ENCODE measurements at places on chromosomes 6 and 20.

DNA sequence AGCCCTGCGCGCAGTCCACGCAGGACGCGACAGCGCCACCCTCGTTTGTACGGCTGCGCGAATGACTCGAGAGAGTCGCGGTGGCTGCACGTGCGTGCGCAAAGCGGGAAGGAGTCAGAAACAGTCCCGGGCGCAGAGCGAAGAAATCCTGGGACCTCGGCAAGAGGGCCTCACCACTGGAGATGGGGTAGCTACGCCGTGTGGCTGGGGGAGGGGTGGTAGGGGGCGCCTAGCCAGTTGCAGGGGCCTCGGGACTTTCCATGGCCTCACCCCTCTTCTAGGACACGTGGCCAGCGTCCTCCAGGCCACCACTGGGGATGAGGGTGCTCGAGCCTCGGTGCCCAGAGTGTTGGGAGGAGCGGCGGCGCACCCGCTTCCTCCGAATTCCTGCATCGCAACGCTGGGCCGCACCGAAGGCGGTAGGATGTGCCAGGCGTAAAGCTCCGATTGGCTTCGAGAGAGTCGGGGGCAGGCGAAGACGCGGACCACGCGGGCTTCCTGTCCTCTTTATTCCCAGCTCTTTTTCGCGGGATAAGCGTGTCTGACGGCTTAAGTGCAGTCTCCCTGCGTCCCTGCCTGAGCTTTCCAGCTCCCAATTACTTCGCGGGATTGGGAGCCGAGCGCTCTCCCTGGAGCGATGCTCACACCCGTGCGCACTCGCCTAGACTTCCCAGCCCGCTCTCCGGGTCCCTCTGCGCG is 38.7 kb downstream of the NCR2 start:
- DNase-seq = no peak

GRCh38 chr6:101422811-101423210 is 29.3 kb downstream of the GRIK2 start:
- no peak for DNase-seq

GRCh38 chr6:29886701-29887100 is 55.6 kb upstream of the HLA-A start:
- no peak for DNase-seq

DNA sequence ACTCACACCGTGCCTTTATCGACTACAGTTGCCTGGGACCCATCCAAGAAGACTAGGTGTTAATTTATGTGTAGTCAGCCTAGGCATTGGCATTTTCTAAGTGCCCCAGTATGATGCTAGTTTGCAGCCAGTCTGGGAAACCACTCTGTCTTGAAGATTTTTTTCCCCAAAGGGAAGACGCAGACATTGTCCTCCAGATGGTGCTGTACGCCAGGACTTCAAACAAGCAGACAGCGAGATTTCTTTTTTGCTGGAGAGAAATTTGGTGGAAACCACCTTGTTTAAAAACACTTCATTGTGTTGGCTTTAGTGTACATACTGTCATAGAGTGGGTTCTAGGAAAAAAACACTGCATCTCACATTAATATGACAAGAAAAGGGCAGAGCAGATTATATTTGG is 30.0 kb downstream of the ALDH5A1 start:
- peak; percentile 38 for DNase-seq

- DNase-seq = no peak
Measured at GRCh38 chr6:224350-224749, 67.9 kb upstream of the DUSP22 start.

DNA sequence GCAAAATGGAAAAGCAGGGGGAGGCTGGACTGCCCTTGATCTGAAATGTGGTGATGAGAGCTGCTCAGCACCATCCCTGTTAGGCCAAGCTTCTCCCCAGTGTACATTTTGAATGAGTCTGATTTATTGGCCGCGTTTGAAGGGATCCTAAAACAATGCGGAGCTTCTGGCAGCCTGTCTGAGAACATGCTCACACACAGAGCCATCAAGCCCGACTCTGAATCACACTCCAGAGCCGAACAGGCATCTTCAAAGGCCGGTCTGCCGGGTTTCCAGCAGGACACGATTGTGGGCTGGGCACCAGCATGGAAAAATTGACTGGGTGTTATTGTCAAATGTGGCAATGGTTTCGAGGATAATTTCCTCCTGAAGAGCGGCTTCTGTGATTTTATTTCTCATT is 235.9 kb downstream of the TFAP2C start:
- DNase-seq = no peak

DNA sequence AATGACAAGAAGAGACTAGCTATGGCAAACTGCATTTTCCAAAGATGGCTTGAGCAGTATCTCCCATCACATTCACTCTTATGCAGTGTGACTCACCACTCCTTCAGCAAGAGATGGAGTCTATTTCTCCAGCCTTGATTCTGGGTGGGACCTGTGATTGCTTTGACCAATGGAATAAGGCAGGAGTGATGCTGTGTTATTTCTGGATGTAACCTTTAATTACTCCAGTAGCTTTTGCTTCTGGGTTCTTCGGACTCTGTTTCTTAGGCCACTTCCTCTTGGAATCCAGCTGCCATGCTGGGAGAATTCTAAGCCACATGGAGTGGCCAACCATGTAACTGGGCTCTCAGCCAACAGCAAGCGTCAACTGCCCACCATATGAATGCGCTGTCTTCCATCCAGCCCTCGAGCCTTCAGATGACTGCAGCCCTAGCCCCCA is 50.7 kb downstream of the TGM2 start:
- no peak for DNase-seq

DNA sequence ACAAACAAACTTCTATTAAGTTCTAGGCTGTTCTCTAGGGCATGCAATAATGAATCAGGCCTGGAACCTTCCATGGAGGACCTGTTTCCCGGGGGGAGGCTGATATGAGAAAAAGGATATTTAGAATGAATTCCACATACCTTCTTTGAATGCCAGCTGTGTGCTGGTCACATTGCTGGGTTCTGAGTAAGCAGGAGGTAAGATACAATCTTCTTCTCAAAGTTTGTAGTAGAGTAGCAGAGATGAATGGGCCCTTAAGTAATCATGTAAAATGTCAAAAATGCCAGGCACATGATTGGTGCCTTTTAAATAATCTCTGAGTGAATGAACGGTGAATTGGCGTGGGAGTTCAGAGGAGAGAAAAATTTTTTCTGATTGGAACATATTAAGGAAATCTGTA is 47.4 kb downstream of the TGM2 start:
- DNase-seq = no peak

DNA sequence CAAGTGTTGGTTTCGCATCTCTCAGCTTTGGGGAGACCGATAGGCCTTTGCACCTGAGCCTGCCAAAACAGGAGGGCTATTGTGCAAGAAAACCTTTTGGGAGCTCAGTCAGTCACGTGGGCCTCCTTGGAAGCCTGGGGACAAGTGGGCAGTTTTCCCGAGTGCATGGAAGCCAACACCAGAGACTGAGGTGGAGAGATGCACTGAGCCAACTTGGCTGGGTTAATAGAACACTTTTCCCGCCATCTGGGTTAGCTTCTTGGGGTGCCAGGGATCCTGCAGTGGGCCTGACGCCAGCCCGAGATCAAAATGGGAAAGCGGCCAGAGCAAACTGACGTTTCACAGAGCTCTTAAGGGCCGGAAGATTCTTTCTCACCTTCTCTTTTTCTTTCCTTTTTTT is 2.8 kb upstream of the OOEP start:
- no peak for DNase-seq

- DNase-seq = no peak
Measured at GRCh38 chr6:141539617-141540016, 593.1 kb upstream of the GJE1 start.

DNA sequence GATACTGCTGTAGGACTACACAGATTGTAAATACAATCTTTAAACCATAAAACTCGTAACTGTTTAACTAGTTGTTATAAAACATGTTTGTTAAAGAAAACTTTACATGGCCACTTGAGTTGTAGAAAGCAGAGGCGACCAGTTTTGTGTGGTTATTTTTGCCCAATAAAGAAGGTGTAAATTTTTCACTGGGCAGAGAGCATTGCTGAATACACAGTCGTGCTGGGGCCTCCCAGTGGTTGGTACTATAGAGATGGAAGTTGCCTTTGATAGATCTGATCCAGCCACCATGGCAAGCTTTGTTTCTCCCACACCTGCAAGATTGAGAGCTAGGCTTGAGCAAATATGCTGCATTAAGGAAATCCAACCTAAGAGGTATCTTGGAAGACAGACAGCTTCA is 34.0 kb upstream of the YWHAB start:
- DNase-seq = no peak

DNA sequence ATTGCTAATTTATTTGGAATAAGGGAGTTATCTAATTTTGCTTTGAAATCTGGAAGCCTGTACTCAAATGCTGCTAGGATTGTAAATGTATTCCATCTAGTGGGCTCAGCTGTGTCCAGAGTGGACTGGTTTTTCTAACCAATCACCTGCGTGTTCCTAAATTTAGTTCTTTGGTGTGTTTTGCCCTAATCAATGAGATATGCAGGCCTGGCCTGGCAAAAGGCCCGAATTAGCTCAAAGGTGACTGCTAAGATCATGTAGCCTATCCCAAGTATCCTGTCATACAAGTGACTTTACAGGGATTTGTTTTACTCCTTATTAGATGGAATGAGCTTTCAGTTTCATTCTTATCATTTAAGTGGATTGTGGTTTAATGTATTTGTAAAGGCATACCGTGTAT is 51.3 kb upstream of the ARMC2 start:
- DNase-seq = no peak

DNA sequence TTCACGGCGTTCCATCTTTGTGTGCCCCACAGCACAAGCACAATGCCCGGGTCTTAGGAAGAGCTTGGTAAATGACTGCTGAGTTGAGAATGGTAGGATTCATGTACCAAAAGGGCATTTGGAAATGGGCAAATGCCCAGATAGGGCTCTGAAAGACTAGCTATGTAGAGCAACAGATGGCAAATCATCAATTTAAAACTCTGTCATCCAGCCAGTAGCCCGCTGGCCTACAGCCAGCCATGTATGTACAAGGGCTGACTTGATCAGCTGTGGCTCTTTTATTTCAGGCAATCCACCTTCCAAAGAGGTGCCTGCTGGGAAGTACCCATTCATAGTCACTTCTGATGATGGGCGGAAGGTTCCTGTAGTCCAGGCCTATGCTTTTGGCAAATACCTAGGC is 35.1 kb downstream of the NT5E start:
- no peak for DNase-seq

DNA sequence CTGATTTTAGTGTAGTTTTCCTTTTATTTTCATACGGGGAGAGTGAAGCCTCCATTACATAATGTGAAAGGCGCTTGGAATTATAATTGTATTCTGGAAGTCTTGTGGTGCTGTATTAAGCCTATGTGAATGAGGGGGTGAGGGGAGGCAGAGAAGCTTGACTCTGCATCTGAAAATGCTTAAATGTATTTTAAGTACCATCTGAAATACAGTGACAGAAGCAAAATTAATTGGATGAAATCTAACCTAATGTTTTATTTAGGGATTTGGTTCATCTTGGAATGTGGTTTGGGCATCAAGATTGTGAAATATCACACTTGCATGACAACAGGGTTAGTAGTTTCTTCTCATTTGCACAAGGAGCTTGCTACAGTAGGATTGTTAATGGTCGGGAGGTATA is 41.2 kb downstream of the TMEM200A start:
- no peak for DNase-seq

- no peak for DNase-seq
Measured at GRCh38 chr20:46004889-46005473, 3.7 kb upstream of the MMP9 start.

GRCh38 chr20:24814556-24815195 is 134.4 kb upstream of the CST7 start:
- no peak for DNase-seq

DNA sequence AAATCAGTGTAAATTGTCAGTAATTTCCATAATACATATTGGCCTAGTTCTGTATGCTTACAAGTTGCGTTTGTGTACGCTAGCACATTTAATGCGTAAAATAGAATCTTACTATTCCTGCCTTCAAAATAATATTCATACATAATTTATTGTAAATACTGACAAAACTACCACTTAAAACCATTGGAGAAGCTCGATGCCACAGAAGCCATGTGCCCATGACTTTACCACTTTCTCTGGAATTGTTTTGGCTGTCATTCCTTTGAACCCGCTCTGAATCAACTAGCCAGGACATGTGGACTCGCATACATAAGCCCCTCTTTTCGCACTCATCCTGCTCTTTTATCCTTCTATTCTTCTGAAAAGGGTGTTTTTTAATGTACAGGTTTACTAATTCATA is 151.5 kb downstream of the TMEM242 start:
- DNase-seq = no peak

DNA sequence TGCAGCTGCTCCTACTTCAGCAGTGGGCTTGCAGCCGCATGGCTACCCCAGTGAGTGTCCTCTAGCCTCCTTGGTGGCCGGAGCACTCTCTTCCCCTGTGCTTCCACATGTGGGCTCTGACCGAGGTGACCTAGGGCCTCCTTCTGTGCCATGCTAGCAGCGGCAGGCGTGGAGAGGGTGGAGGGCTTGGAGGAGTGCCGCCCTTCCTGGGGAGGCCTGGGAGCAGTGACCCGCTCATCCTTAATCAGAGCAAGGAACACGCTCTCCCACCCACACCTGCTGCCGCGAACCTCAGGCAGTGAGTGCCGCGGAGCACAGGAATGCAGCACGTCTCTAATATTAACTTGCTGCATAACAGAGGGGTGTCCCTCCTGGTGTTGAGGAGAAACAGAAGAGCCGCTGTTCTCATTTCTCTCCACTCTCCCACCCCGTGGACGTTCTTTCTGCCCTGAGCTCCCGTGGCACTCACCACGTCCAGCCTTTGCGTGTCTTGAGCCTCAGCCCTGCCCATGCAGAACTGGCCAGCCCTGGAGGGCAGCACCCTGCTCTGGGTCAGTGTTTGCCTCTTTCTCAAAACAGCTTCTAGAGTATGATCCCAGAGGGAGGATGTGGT is 31.9 kb downstream of the DUSP22 start:
- no peak for DNase-seq

DNA sequence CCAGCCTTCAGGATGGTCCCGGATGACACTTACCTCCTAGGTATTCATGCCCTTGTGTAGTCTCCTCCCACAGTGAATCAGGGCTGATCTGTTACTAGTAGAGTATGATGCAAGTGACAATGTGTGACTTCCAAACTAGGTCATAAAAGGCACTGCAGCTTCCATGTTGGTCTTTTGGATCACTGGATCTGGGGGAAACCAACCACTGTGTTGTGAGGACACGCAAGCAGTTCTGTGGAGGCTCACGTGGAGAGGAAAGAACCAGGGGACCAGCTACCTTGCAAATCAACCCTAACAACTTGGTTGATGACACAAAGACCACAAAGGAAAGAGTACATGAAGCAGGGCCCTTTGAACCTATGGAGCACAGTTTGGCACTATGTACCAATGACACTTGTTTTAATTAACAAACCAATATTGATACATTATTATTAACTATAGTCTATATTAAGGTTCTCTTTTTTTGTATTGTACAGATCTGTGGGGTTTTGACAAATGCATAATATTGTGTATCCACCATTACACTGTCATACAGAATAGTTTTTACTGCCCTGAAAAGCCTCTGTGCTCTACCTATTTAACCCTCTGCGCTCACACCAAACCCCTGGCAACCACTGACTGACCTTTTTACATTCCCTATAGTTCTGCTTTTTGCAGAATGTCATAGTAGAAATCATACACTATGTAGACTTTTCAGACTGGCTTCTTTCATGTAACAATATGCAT is 16.3 kb upstream of the SDCBP2 start:
- no peak for DNase-seq
